T-helper 17 cell (primary cell): ENCODE measurements at places on chromosomes 4 and X.
A peak's percentile ranks its signal among the peaks of the same experiment; 100 is the strongest.

DNA sequence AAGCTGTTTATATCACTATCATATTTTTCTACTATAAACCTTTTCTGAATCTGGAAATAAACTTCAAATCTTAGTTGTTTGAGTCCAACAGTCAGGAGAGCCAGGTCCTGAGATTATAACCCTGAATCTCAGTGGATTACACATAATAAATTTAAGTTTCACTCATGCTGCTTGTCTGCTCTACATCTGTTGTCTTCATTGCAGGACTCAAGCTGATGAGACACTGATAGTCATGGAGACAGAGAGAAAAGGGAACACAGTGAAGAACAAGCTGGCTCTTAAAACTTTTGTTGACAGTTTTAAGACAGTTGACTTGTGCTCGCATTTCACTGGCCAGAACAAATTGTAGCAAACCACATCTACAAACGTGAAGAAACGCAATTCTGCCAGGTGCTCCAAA is 327.0 kb upstream of the CTSO start:
- no peaks in the 10 kb centered on the region for H3K4me1 ChIP-seq
- H3K36me3 ChIP-seq, result no peaks in the 10 kb centered on the region
- DNase-seq, result no peak

- no peaks in the 10 kb centered on the region for H3K36me3 ChIP-seq
- no peak overlapping the region for H3K27ac ChIP-seq
- H3K4me1 ChIP-seq, result no peaks in the 10 kb centered on the region
- DNase-seq, result no peak
These were observed 6.6 kb downstream of the PLP1 start for GRCh38 chrX:103783196-103783595.

DNA sequence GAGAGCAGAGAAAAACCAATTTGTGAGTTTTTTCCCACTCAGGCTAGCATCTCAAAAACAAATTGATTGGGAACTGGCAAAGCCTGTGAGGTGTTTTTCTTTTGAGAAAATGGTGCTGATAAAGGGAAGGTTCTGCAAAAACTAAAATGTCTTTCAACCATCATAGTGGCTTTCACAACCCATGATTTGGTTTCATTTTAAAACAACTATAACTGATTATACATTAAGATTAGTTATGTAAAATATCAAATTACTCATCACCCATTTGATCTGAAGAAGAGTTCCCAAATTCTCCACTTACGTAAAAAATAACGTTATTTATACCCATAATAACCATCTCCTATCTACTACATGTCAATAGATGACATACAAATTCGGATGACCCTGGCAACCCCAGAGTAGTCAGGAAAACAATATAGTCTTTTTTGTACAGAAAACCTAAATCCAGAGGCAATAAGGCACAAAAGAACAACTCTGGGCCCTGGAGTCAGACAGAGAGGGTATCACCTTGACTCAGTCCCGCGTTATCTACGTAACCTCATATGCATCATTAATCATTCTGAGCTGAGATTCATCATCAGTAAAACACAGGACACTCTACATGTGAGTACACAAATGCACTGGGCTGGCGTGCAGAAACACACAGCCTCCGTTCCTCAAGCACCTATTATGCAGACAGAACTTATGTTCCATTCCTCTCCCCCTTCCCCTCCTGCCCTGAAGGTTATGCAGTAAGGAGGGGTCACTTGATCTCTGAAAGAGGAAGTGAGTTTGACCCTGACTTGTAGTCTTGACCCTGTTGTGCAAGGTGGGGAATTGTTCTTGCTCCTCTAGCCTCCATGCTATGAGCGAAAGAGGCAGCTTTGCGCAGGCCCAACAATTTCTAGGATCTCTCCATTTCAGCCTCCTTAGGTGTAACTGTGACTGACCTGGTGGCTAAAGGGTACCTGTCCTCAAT is 82.2 kb downstream of the SLC9A7 start:
- H3K36me3 ChIP-seq, result no peaks in the 10 kb centered on the region
- H3K4me3 ChIP-seq, result no peak overlapping the region
- H3K4me1 ChIP-seq, result no peaks in the 10 kb centered on the region
- no peak for DNase-seq
- H3K27ac ChIP-seq, result no peak overlapping the region
- H3K27me3 ChIP-seq, result no peaks in the 10 kb centered on the region

- H3K36me3 ChIP-seq, result no peaks in the 10 kb centered on the region
- no peak overlapping the region for H3K4me3 ChIP-seq
- no peak overlapping the region for H3K27ac ChIP-seq
- DNase-seq, result no peak
These were observed 450.7 kb downstream of the UBE2NL start for GRCh38 chrX:144334577-144334976.

GRCh38 chr4:87118826-87119225 is 101.6 kb downstream of the KLHL8 start:
- H3K4me1 ChIP-seq, result peaks cover 35% of the 10 kb centered on the region
- no peak overlapping the region for H3K4me3 ChIP-seq
- H3K27ac ChIP-seq, result peak overlapping the region; percentile 53
- no peaks in the 10 kb centered on the region for H3K27me3 ChIP-seq
- H3K36me3 ChIP-seq, result peaks cover 2% of the 10 kb centered on the region

DNA sequence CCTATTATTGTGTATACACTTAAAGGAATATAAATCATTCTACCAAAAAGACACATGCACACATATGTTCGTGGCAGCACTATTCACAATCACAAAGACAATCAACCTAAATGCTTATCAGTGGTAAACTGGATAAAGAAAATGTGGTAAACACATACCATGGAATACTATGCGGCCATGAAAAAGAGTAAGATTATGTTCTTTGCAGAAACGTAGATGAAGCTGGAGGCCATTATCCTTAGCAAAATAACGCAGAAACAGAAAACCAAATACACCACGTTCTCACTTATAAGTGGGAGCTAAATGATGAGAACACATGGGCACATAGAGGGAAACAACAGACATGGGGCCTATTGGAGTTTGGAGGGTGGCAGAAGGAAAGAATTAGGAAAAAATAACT is 593.2 kb downstream of the DMD start:
- no peaks in the 10 kb centered on the region for H3K4me1 ChIP-seq
- no peak overlapping the region for H3K27ac ChIP-seq
- no peaks in the 10 kb centered on the region for H3K27me3 ChIP-seq
- no peak for DNase-seq
- no peaks in the 10 kb centered on the region for H3K36me3 ChIP-seq
- H3K4me3 ChIP-seq, result no peak overlapping the region

DNA sequence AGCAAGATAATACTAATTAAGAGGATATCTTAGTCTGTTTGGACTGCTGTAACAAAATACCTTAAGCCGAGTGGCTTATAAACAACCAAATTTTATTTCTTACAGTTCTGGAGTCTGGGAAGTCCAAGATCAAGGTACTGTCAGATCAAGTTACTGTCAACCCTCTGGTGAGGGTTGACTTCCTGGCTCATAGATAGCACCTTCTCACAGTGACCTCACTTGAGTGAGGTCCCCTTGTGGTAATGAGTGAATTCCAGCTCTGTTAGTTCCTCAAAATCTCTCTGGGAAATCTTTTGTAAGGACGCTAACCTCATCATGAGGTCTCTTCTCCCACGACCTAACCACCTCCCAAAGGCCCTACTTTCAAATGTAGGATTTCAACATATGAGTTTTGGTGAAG is 36.9 kb upstream of the ADGRA3 start:
- no peak overlapping the region for H3K27ac ChIP-seq
- H3K4me1 ChIP-seq, result no peaks in the 10 kb centered on the region
- no peak for DNase-seq
- no peaks in the 10 kb centered on the region for H3K36me3 ChIP-seq
- no peaks in the 10 kb centered on the region for H3K27me3 ChIP-seq
- no peak overlapping the region for H3K4me3 ChIP-seq

GRCh38 chr4:54585321-54586000 is 72.3 kb upstream of the KIT start:
- H3K27me3 ChIP-seq, result peaks cover 30% of the 10 kb centered on the region
- H3K36me3 ChIP-seq, result no peaks in the 10 kb centered on the region
- no peak overlapping the region for H3K27ac ChIP-seq
- no peak overlapping the region for H3K4me3 ChIP-seq

- H3K4me1 ChIP-seq, result peaks cover 20% of the 10 kb centered on the region
- no peak for DNase-seq
- H3K27ac ChIP-seq, result no peak overlapping the region
- H3K4me3 ChIP-seq, result no peak overlapping the region
These were observed 298.2 kb upstream of the KLF3 start for GRCh38 chr4:38365748-38366310.

DNA sequence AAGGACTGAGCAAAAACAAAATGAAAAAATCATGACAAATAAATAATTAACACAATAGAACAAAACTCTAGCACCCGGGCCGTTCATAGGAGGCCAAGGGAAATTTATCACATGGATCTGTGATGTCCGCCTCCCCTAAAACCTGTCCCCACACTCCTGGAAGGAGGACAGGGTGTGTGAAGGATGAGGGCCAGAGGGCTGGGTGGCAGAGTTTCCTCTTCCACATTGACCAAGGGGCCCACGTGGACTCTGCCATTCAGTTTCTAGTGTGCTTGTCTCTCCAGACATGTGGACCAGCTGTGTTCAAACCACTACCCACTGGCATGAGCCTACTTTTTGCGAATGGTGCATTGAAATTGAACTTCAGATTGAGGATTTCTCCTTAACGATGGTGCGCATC is 6.3 kb downstream of the PRRG3 start:
- H3K4me3 ChIP-seq, result no peak overlapping the region
- peaks cover 8% of the 10 kb centered on the region for H3K27me3 ChIP-seq
- no peaks in the 10 kb centered on the region for H3K36me3 ChIP-seq
- no peak for DNase-seq
